NCI-H146 (cell line): ENCODE measurements at places on chromosomes 6 and 20.

GRCh38 chr20:14580418-14581074 is 243.1 kb upstream of the FLRT3 start:
- DNase-seq = peak; percentile 85

GRCh38 chr6:33607784-33608161 is 13.3 kb upstream of the ITPR3 start:
- DNase-seq = no peak

DNA sequence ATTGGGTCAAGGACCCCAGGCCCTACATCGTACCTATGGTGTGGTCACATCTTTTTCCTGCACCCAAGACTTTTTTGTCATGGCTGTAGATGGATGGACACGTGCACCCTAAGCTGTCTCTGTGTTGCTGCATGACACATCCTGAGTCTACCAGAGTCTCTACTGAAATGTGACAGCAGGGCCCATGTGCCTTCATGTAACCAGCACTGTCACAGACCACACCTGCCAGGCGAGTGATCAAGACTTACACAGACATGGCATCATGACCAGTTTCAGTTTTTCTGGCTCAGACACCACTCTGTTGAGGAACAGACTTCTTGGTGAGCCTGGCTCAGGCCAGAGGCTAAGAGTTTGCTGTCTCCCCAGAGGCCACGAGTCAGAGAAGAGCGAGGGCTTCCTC is 7.6 kb downstream of the PRND start:
- DNase-seq = no peak

GRCh38 chr6:42401613-42401951 is 50.1 kb downstream of the TRERF1 start:
- DNase-seq = no peak

DNA sequence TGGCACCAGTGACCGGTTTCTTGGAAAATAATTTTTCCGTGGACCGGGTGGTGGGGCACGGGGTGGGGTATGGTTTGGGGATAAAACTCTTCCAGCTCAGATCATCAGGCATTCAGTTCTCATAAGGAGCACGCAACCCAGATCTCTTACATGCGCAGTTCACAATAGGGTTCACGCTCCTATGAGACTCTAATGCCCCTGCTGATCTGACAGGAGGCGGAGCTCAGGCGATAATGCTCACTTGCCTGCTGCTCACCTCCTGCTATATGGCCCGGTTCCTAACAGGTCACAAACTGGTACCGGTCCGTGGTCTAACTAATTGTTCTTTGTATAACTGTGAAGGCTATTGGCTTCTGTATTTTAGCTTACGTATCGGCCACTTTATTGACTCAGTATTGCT is 51.7 kb downstream of the VSTM2L start:
- DNase-seq = no peak

DNA sequence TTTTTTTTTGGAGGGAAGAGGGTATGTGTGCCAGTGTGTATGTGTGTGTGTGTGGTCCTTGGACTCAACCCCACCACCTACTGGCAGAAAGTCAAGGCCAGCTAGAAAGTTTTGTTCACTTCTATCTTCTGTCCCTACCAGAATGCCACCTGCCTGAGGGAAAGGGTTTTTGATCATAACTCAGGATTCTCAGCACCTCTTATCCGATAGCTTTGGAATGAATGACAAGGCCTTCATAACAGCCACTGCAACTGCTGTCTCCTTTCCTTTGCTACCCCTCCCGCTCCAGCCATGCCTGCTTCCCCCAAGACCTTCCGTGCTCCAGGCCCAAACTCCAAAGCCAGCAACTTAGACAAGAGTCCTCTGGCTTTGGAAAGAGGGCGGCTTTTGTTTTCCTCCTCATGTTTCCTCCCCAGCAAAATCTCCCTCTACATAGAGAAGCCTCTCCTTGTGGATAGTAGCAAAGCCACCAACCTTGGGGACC is 18.7 kb downstream of the BTN3A1 start:
- DNase-seq = peak; percentile 3

GRCh38 chr6:117706504-117706903 is 31.2 kb downstream of the NUS1 start:
- no peak for DNase-seq

- DNase-seq = no peak
These were observed 113.0 kb upstream of the CST7 start for GRCh38 chr20:24836041-24836533.

DNA sequence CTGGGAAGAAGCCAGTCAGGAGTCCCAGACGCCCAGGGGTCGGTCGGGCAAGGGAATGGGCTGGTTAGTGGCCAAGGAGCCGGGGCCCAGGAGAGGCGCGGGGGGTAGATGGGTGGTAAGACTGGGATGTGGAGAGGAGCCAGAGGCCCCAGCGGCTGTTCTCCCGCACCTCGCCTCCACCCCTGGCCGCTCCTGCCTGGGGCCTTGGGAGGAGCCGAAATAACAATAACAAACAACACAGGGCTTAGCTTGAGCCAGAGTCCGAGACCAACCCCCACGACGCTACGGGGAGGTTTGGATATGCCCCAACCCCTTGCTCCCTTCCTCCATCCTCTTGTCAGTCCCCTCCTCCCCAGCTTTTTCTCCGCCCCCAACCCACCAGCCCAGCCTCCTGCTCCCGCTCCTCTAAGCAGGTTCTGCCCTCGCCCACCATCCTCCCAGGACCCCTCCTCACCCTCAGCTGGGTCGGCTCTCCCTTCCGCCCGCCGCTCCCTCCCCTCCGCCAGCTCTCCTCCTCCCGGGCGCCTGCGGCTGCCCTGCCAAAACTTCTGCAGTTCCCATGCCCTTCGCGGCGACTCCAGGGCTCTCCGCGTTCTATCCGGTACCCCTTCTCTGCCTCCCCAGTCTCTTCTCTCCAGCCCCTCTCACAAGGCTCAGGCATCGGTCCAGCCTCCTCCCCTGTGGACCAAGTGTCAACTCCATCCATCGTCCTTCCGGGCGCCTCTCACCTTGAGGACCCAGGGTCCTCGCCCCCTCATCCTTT is 1.1 kb downstream of the RNF39 start:
- DNase-seq = no peak

DNA sequence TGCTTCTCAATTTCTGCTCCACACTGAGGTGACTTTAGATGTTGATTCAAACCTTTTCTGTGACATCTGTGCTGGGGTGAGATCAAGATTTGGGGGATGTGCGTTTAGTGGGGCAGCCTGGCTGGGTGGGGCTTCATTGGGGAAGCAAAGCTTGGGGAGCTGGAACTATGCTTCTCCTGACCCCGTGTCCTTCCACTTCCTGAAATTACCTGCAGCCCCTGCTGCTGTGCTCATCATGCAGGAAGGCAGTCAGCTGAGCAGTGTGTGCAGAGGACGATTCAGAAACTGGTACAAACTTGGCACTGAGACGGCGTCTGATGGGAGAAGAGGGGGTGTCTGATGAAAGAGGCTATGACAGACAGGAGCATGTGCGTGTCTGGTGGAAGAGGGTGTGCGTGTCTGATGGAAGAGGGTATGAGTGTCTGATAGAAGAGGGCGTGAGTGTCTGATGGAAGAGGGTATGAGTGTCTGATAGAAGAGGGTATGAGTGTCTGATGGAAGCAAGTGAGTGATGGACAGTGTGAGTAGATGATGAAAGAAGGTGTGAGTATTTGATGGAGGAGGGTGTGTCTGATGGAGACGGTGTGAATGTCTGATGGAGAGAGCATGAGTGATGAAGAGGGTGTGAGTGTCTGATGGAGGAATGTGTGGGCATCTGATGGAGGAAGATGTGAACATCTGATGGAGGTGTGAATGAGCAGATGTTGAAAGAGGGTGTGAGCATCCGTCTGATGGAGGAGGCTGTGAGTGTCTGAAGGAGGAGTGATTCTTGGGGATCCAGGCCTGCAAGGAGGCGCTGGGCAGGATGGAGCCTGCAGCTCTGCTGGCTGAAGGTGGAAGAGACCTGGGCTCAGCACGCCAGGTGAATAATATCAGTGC is 103.4 kb downstream of the SYCP2 start:
- DNase-seq = no peak

- DNase-seq = peak; percentile 84
These were observed 2.7 kb upstream of the TUBB2A start for GRCh38 chr6:3159805-3160781.

GRCh38 chr6:81623106-81623759 is 129.2 kb downstream of the TENT5A start:
- no peak for DNase-seq

DNA sequence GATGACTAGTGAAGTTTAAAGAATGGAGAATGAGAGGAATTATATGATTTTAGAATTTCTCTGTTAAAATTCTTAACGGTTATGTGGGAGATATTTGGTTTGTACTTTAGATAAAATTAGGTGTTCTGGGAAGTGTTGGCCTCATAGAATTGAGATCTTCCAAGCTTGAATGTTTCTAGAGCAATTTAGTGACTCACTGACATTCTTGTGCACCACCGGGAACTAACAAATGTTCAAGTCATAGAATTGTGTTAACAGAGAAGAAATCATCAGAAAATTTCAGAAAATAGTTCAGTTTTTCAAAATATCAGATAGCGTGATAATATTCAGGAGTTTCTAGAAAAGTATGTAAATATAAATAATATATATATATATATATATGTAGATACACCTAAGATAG is 67.9 kb upstream of the BMP5 start:
- DNase-seq = no peak

DNA sequence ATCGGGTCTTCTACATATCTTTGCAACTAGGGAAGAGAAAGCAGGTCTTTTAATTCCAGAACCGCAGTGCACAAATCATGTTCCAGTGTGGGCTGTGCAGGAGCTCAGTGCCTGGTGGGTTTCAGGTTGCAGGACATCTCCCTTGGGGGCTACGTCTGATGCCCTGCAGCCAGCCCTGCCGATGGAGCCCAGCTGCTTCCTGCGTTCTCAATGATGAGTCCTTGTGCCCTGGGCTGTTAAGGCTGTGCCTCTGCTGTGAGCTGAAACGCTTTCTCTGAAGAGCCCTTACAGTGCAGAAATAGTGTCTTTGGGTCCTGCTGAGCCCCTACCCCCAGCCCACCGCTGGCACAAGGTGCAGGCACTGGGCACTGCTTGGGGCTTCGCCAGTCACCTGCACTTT is 192.9 kb downstream of the SYNDIG1 start:
- DNase-seq = no peak

DNA sequence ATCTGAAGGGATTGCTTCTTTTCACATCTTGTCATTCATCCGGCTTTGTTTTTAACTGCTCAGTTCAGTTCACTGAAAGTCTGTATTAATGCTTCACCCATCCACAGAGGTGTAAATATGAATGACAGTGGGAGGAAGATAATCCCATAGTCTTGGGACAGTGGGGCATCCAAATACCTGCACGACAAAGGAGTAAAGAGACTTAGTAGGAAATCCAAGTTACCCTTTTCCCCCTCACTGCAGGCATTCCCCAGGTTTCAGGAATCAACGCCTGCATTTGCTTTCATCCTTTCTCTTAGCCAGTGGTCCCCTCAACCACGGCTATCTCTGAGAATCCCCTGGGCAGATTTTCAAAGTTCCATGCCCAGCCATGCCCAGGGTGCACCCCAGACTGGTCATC is 110.2 kb downstream of the MYLK4 start:
- no peak for DNase-seq

GRCh38 chr6:64811119-64811518 is 895.9 kb downstream of the EYS start:
- DNase-seq = no peak

DNA sequence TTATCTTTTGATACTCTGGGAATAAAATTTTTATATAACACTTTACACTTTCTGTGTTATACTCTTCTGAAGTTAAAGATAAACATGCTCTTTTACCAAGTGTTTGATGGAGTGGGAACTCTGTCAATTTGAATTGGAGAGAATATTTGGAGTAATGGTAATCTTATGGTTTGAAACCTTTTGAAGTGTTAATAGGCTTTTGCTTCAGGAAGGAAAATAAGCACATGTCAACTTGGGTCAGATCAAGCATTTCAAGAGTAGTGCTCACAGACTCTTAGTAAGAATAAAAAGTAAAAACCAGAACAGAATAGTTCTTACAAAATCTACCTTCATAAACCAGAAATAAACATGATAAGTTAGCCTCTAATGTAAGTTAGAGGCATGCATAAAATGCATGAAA is 24.4 kb upstream of the IRAK1BP1 start:
- no peak for DNase-seq

- DNase-seq = peak; percentile 93
These were observed 89.8 kb upstream of the PAX1 start for GRCh38 chr20:21615617-21616080.

- no peak for DNase-seq
These were observed 58.8 kb downstream of the ZBTB9 start for GRCh38 chr6:33513213-33513612.
